HFFc6 (cell line): ENCODE measurements at places on chromosomes 5 and 9. TPM values are rescaled to one million over a fixed set of nuclear protein-coding genes. Genes with fewer than 3 reads are reported as not detected.

- peaks cover 19% of the 10 kb centered on the region for H3K4me1 ChIP-seq
- H3K27ac ChIP-seq: peak overlapping the region; percentile 16; the same call in 1 of the 2 replicates
- H3K36me3 ChIP-seq: peaks cover 16% of the 10 kb centered on the region
- peaks cover 2% of the 10 kb centered on the region; the same call in 1 of the 2 replicates for H3K27me3 ChIP-seq
- DNase-seq: no peak
Observed at GRCh38 chr5:41918105-41918504, 7.0 kb upstream of the FBXO4 start.

- peaks cover 15% of the 10 kb centered on the region for H3K27me3 ChIP-seq
- no peaks in the 10 kb centered on the region for H3K36me3 ChIP-seq
- no peak overlapping the region for H3K27ac ChIP-seq
- no peak overlapping the region for H3K4me3 ChIP-seq
- H3K4me1 ChIP-seq: peaks cover 16% of the 10 kb centered on the region
- DNase-seq: no peak
Observed at GRCh38 chr5:79954620-79955019, 36.4 kb downstream of the MTX3 start.

GRCh38 chr9:99134893-99135341 lies 30.0 kb downstream of the TGFBR1 start:
- 0 out of 2 replicates have a peak overlapping the region, but pooled peaks have one; percentile 30 for H3K4me3 ChIP-seq
- peaks cover 14% of the 10 kb centered on the region for H3K36me3 ChIP-seq
- peak; percentile 67 for DNase-seq

DNA sequence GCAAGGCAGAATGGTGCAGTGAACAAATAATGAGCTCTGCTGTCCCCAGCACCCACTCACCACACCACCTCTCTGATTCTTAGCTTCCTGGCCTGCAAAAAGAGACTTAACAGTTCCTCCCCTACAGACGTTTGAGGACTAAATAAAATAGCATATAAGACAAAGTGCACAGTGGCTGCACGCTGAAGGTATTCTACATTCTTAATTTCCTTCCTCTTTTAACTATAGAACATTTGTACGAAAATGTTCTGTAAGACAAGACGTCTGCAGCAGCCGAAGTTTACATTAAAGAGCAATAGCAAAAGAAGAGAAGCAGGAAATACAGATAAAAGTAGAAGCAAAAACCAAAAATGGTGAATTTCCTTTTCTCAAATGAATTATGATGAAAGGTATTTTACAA lies 15.7 kb downstream of the FBN2 start:
- H3K27ac ChIP-seq: no peak overlapping the region
- H3K4me3 ChIP-seq: no peak overlapping the region
- no peaks in the 10 kb centered on the region for H3K27me3 ChIP-seq
- H3K4me1 ChIP-seq: peaks cover 3% of the 10 kb centered on the region; the same call in 1 of the 2 replicates
- DNase-seq: no peak

DNA sequence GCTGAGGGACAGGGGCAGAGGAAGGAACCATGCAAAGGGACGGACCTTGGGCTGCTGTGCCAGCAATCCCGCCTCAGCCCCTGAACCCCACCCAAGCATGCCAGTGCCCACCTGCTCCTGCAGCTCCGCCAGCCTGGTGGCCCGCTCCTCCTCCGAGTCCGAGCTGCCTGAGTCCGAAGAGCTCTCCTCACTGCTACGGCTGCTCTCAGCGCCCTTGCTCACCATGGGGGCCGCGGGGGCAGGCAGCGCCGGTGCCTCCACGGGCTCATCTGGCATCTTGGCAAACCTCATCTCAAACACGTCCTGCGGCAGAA lies 16.3 kb downstream of the BRD3OS start:
- H3K27me3 ChIP-seq: peaks cover 3% of the 10 kb centered on the region
- H3K27ac ChIP-seq: no peak overlapping the region
- H3K36me3 ChIP-seq: peaks cover 4% of the 10 kb centered on the region
- DNase-seq: no peak
- H3K4me3 ChIP-seq: no peak overlapping the region

GRCh38 chr9:9079473-9079872 lies 1279.9 kb upstream of the DMAC1 start:
- H3K27me3 ChIP-seq: no peaks in the 10 kb centered on the region
- no peak overlapping the region for H3K27ac ChIP-seq
- H3K4me1 ChIP-seq: no peaks in the 10 kb centered on the region

DNA sequence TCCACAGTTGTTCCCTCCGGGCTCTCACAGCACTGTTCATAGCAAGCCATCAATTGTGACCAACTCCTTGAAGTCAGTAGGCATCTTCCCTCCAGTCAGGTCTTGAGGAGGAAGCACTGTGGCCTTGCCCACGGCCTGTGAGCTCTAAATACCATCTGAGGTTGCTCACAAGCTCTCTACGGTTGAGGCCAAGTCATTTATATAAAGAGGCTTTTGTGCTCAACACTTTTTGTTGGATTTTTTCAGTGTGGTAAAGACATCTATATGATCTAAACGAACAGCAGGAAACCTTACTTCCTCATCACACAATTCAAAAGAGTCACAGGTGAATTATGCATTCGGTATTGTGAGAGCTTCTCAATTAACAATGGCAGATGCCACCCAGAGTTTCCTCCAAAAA lies 97.3 kb downstream of the ZNF462 start:
- no peaks in the 10 kb centered on the region for H3K27me3 ChIP-seq
- peaks cover 65% of the 10 kb centered on the region for H3K4me1 ChIP-seq
- no peak overlapping the region for H3K4me3 ChIP-seq
- H3K36me3 ChIP-seq: peaks cover 40% of the 10 kb centered on the region
- no peak overlapping the region for H3K27ac ChIP-seq
- no peak for DNase-seq

GRCh38 chr9:38048316-38048969 lies 20.6 kb downstream of the SHB start:
- peak overlapping the region; percentile 74 for H3K4me3 ChIP-seq
- peaks cover 13% of the 10 kb centered on the region for H3K36me3 ChIP-seq
- DNase-seq: no peak

DNA sequence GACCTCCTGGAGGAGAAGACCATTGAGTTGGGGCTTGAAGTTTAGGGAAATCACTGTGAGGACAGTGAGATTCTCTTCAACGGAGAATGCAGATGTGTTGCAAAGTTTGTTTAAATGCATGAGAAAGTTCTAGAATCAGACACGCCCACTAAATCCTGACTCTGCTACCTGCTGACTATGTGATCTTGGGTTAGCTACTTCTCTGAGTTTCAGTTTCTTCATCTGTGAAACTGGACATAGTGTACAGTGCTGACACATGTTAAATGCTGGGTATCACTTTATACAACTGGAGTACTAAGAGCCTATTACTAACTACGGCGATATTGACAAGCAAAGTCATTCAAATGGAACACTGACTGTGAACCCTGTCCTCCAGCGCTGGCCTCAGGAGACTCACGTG lies 255.5 kb downstream of the HSPA4 start:
- no peak for DNase-seq
- no peaks in the 10 kb centered on the region for H3K36me3 ChIP-seq
- no peaks in the 10 kb centered on the region for H3K4me1 ChIP-seq
- no peak overlapping the region for H3K27ac ChIP-seq

DNA sequence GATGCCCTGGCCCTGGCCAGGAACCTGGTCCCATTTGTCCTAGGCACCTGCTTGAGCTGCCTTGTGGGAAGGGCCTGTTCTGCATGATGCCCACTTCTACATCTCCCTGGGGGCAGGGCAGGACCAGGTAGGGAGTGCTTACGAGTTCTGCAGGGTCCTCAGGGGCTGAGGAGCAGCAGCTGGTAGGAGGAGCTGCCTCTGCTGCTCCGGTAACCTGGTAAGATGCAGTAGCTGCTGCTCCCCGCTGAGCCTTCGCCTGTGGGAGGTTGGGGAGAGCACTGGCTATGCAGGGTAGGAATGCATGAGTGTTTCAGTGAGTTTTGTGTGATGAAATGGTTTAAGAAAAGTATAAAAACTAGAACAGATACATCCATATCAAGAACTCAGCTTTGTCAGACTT lies 13.6 kb downstream of the LRRC8A start:
- H3K27ac ChIP-seq: 0 out of 2 replicates have a peak overlapping the region, but pooled peaks have one; percentile 7
- H3K4me1 ChIP-seq: peaks cover 35% of the 10 kb centered on the region
- DNase-seq: no peak
- H3K27me3 ChIP-seq: no peaks in the 10 kb centered on the region; the same call in 1 of the 2 replicates

- no peaks in the 10 kb centered on the region; the same call in none of the 2 replicates for H3K27me3 ChIP-seq
- H3K27ac ChIP-seq: no peak overlapping the region
- no peak overlapping the region for H3K4me3 ChIP-seq
- no peak for DNase-seq
Observed at GRCh38 chr5:178524093-178524882, 65.9 kb downstream of the COL23A1 start.

- no peak overlapping the region for H3K4me3 ChIP-seq
- H3K4me1 ChIP-seq: peaks cover 38% of the 10 kb centered on the region
- H3K27me3 ChIP-seq: peaks cover 12% of the 10 kb centered on the region
- H3K36me3 ChIP-seq: no peaks in the 10 kb centered on the region
- H3K27ac ChIP-seq: no peak overlapping the region
Observed at GRCh38 chr5:36447776-36448175, 146.1 kb upstream of the RANBP3L start.

- H3K36me3 ChIP-seq: peaks cover 18% of the 10 kb centered on the region
- no peak overlapping the region for H3K27ac ChIP-seq
- no peak overlapping the region for H3K4me3 ChIP-seq
Observed at GRCh38 chr5:72302171-72302570, 17.9 kb downstream of the MRPS27 start.

DNA sequence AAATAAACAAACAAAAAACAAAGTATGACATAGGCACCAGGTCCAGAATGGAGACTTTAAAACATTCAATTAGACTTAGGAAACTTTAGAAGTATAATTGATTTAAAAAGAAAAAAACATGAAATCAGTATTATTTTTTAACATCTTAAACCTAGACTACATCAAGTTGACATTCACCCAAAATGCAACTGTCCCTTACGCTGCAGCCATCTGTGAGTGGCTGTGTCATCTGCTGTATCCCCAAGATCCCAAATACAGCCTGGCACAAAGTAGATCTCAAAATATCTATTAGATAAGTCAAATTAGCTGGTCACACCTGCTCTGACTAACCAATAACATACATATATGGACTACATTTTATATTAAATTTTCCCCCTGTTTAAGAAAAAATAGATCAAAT lies 7.8 kb downstream of the TTLL11 start:
- peaks cover 22% of the 10 kb centered on the region for H3K4me1 ChIP-seq
- H3K27me3 ChIP-seq: no peaks in the 10 kb centered on the region
- no peaks in the 10 kb centered on the region for H3K36me3 ChIP-seq

DNA sequence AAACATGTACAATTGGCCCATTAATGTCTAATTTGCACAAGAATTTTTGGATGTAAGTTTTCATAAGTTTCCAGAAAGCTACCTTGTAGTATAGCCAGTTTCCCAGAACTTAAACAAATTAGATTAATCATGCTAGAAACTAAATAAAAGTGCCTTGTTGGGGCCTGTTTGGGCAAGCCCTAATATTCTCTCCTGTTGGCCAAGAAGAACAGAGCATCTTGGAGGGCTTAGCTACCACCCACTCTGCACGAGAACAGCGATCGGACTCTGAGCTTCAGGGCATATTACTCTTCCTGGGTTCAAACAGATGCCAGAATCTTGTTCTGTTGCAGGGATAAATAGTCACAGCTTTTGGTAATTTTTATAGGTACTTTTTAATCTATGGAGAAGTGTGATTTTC lies 88.2 kb downstream of the GAS1 start:
- DNase-seq: no peak
- H3K27me3 ChIP-seq: no peaks in the 10 kb centered on the region
- no peak overlapping the region for H3K27ac ChIP-seq
- H3K36me3 ChIP-seq: no peaks in the 10 kb centered on the region
- no peak overlapping the region for H3K4me3 ChIP-seq

- peaks cover 25% of the 10 kb centered on the region for H3K4me1 ChIP-seq
- no peak for DNase-seq
- no peak overlapping the region for H3K27ac ChIP-seq
- H3K36me3 ChIP-seq: peaks cover 5% of the 10 kb centered on the region; the same call in 1 of the 2 replicates
- no peak overlapping the region for H3K4me3 ChIP-seq
Observed at GRCh38 chr5:180294913-180295555, 3.2 kb upstream of the MAPK9 start.

DNA sequence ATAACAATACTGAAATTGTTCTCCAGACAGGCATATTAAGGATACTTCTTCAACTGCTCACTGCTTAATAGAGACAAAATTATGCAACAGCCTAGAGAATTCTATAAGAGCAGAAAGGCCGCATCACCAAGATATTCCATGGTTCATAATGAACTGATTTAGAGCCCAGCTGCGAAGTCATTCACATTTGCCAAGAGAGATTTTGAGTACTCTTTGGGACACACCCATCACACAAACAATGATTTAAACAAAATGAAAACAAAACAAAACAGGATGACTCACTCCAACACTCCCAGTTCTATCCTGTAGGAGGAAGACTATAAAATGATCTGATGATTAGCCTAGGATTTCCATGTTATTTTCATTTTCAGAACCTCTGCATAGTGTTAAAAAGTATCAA lies 145.7 kb upstream of the GNA14 start:
- H3K4me1 ChIP-seq: peaks cover 12% of the 10 kb centered on the region
- DNase-seq: peak; percentile 42
- H3K27me3 ChIP-seq: no peaks in the 10 kb centered on the region
- H3K36me3 ChIP-seq: peaks cover 13% of the 10 kb centered on the region; the same call in 1 of the 2 replicates

- H3K36me3 ChIP-seq: no peaks in the 10 kb centered on the region
- no peak overlapping the region for H3K4me3 ChIP-seq
- no peaks in the 10 kb centered on the region; the same call in 1 of the 2 replicates for H3K4me1 ChIP-seq
Observed at GRCh38 chr5:146340260-146341081, 1.8 kb downstream of the POU4F3 start.

- DNase-seq: peak; percentile 0
- no peaks in the 10 kb centered on the region; the same call in 1 of the 2 replicates for H3K36me3 ChIP-seq
- no peaks in the 10 kb centered on the region for H3K27me3 ChIP-seq
- peak overlapping the region; percentile 99 for H3K4me3 ChIP-seq
Observed at GRCh38 chr9:74951725-74952151, 974 bp downstream of the C9orf40 start.

DNA sequence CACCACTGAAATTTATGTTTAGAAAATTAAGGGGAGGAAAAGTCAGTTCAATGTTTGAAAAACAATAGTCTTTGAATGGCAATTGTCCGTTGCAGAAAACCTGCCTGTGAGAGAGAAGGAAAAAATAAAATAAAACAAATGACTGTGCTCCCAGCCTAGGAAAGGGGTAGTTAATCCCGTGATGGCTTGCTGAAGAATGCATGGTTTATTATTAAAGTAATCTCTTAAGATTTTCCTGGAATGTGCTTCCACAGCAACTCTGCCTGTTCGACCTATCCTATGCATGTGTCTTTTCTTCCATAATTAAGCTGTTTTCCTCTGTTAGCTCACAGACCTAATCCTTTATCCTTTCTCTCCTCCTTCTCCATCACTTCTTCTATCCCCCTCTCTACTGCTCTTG lies 2.4 kb upstream of the DAB2 start:
- H3K4me3 ChIP-seq: peak overlapping the region; percentile 99
- H3K27ac ChIP-seq: peak overlapping the region; percentile 98
- peaks cover 2% of the 10 kb centered on the region for H3K27me3 ChIP-seq
- peak; percentile 72 for DNase-seq

The B4GALT1 gene
- 102 to 115 TPM (median 109 TPM) in 3 replicates for total RNA-seq

The TTC23L gene
- total RNA-seq: not detected in 3 replicates

The NEK6 gene
- total RNA-seq: 69.0 to 81.1 TPM (median 70.7 TPM) in 3 replicates

The C9orf72 gene
- 1.6 to 2.8 TPM (median 2.7 TPM) in 3 replicates for total RNA-seq

The PPP2R2B gene
- not detected in 2 replicates for total RNA-seq

The PCDHB5 gene
- 0.08 to 0.30 TPM (median 0.10 TPM) in 3 replicates for total RNA-seq
